ENCODE measurements at places on chromosomes 12 and 14.

GRCh38 chr14:101557321-101557695 is 4.0 kb upstream of the DIO3 start:
- DNase-seq = no peak

GRCh38 chr14:75175677-75176141 is 703 bp downstream of the TMED10 start:
- no peak for DNase-seq

DNA sequence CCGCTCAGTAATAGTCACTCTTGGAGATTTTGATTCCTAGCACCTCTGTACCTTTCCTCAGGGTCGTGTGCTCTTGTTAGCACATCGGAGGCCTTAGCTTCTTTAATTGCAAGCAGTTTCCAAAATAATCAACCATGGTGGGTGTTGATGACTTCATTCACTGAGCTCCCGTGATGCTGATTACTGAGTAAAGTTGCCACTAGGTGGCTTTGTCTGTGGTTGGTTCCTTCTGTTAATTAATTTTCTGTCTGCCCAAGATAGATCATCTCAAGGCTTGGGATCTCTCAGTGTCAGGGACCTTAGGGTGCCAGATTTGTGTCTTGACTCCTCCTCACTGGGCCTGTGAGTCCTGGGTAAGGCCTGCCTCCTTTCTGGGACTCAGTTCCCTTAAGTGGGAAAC is 54.3 kb downstream of the PTPN11 start:
- DNase-seq = peak; percentile 26

DNA sequence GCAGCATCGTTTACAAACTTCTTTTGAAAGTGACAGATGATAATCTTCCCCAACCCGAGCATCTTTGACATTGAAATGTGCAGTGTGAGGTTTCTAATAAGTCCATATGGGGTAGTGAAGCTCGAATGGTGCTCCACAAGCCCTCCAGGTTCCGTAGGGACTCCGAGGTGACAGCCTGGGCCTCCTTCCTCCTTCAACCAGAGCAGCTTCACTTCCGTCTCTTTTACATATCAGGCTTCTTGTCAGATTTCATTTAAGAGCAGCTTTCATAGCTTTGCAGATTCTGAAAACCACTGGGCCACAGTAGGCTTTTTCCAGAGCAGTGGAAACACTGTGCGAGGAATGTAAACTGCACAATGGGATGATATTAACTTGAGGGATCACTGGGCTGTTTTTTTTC is 103.6 kb upstream of the CPM start:
- no peak for DNase-seq

DNA sequence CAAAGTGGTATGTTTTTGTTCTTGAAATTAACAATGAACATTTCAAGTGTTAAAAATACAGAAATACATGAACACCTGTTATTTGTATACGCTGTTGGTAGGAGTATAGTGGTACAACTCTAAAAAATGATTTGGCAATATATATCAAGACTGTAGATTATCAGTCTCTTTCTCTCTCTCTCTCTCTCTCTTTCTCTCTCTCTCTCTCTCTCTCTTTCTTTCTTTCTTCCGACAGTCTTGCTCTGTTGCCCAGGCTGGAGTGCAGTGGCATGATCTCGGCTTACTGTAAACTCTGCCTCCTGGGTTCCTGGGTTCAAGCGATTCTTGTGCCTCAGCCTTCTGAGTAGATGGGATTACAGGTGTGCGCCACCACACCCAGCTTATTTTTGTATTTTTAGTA is 12.6 kb downstream of the HEBP1 start:
- DNase-seq = no peak

- DNase-seq = no peak
Measured at GRCh38 chr14:29913566-29913965, 14.1 kb downstream of the PRKD1 start.

DNA sequence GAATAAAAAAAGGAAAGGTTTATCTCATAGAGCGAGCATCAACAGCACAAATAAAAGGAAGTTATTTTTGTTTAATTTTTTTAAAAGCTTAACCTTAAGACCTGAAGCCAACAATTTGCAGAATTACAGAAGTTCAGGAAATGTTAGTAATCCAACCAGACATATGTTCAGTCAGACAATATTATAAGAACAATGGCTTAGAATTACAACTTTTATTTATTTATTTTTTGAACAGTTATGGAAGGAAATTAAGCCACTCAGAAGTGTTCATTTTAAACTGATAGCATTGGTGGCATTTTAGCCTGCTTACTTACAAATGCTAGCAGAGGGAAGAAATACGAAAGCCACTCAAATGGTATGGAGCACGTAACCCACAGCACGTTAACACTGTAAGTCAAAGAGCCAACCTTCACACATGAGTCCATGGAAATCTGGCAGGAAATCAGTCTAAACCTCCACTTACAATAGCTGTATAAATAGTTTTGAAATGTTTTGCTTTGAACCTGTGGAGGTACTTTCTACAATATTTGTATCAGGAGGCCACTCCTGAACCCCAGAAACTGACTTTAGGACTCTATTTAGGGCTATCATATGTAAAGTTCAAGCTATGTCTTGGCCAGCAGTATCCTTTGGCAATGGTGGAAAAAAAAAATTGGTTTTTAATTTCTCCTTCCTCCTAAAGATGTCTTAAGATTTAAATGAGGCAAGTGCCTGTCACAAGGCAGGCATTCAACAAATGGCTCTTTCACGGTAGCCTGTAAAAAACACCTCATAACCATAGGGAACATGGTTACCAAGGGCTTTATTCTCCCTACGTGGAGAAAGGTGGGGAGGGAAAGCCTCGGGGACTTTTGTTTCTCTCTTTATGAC is 102.3 kb downstream of the ITPR2 start:
- no peak for DNase-seq

DNA sequence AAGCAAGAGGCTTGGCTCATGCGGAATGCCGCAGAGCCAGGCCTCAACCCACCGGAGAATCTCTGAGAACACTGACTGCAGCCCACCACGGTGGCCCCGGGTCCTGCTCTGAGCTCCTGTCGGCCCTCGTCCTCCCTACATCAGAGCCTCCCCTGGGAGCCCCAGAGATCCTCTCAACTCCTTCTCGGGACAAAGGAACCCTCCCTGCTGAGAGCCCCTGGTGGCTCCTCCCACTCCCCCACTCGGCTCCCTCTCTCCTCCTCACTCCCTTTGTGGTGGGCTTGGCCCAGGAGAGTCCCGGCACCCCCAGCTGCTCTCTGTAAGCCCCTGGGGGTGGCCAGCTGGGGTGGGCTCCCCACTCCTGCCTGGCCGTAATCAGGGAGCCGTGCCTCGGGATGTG is 11.1 kb upstream of the INF2 start:
- peak; percentile 45 for DNase-seq

DNA sequence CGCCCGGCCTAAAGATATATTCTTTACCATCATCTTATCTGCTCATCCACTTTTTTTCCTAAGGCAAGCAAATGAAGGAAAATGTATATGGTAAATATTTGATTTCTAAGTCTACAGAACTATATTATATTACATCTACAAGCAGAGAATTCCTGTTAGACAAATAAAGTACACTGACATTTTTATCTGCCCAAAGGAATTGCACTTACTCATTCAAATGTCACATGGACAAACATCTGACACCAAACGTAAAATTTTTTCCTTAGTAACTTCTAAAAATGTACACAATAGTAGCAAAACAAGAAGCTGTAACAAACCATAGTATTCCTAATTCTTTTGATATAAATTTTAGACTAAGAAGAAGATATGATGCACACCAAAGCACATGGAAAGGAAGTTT is 51.0 kb downstream of the SPPL3 start:
- DNase-seq = peak; percentile 32

Data from GM23248 (cell line).